ENCODE measurements at places on chromosomes 11 and 22. TPM values are rescaled to one million over a fixed set of nuclear protein-coding genes. Genes with fewer than 3 reads are reported as not detected.

DNA sequence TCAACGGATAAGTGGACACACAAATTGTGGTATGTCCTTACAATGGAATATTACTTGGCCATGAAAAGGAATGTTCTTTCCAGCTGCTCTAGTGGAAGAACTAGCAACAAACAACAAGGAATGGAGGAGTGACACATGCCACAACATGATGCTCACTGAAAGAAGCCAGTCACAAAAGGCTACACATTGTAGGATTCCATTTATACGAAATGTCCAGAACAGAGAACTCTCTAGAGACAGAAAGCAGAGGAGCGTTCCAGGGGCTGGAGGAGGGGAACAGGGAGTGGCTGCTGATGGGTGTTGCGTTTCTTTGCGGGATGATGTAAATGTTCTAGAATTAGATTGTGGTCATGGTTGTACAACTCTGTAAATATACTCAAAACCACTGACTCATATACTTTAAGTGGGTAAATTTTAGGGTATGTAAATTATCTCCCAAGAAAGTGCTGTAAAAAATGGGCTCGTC lies 32.4 kb upstream of the PDGFB start:
- no peak overlapping the region for H3K4me3 ChIP-seq
- H3K27ac ChIP-seq = no peak overlapping the region
- no peak for DNase-seq
- no peaks in the 10 kb centered on the region for H3K27me3 ChIP-seq
- H3K4me1 ChIP-seq = no peaks in the 10 kb centered on the region

DNA sequence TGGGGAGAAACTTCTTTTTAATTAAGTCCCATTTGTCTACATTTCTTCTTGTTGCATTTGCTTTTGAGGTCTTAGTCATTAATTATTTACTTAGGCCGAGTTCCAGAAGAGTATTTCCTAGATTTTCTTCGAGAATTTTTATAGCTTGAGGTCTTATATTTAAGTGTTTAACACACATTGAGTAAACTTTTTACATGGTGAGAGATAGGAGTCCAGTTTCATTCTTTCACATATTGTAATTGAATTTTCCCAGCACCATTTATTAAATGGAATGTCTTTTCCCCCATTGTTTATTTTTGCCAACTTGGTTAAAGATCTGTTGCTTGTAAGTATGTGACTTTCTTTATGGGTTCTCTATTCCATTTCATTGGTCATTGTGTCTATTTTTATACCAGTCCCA lies 1344.0 kb upstream of the RAG2 start:
- no peaks in the 10 kb centered on the region for H3K27me3 ChIP-seq
- H3K4me1 ChIP-seq = no peaks in the 10 kb centered on the region
- H3K27ac ChIP-seq = no peak overlapping the region
- no peaks in the 10 kb centered on the region for H3K36me3 ChIP-seq

- no peak overlapping the region for H3K27ac ChIP-seq
- H3K4me1 ChIP-seq = peaks cover 2% of the 10 kb centered on the region
- no peak overlapping the region for H3K4me3 ChIP-seq
- H3K27me3 ChIP-seq = no peaks in the 10 kb centered on the region
- H3K36me3 ChIP-seq = no peaks in the 10 kb centered on the region
These were observed 298.2 kb downstream of the DDX10 start for GRCh38 chr11:108963118-108963517.

DNA sequence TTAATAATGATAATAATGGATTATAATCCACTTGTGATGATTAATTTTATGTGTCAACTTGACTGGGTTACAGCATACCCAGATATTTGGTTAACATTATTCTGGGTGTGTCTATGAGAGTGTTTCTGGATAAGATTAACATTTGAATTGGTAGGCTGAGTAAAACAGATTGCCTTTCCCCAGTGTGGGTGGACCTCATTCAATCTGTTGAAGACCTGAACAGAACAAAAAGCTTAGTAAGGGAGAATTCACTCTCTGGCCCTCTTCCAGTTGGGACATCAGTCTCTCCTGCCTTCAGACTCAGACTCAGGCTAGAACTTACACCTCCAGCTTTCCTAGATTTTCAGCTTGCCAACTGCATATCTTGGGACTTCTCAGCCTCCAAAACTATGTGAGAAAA lies 37.3 kb upstream of the RRAS2 start:
- no peak for DNase-seq
- no peaks in the 10 kb centered on the region for H3K27me3 ChIP-seq

GRCh38 chr22:47835726-47836125 lies 1073.3 kb downstream of the TBC1D22A start:
- no peak overlapping the region for H3K27ac ChIP-seq
- H3K4me1 ChIP-seq = no peaks in the 10 kb centered on the region
- no peaks in the 10 kb centered on the region for H3K27me3 ChIP-seq
- no peak for DNase-seq
- H3K4me3 ChIP-seq = no peak overlapping the region

BIK gene
- not detected for total RNA-seq

Data from aorta (tissue), 5 donors.